ENCODE measurements at places on chromosomes 13 and 19.

DNA sequence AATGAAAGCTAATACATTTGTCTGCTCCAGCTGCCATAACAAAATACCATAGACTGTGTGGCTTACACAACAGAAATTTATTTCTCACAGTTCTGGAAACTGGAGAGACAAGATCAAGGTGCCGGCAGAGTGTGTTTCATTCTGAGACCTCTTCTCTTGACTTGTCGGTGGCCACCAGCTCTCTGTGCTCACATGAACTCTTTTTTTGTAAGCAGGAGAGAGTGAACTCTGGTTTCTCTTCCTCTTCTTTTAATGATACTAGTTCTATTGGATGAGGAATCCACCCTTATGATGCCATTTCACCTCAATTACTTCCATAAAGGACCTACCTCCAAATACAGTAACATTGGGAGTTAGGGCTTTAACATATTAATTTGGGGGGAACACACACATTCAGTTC, 11.7 kb downstream of the KCTD12 start:
- no peak for DNase-seq

GRCh38 chr13:52846567-52847321, 1.7 kb downstream of the PCDH8 start:
- DNase-seq, result no peak

DNA sequence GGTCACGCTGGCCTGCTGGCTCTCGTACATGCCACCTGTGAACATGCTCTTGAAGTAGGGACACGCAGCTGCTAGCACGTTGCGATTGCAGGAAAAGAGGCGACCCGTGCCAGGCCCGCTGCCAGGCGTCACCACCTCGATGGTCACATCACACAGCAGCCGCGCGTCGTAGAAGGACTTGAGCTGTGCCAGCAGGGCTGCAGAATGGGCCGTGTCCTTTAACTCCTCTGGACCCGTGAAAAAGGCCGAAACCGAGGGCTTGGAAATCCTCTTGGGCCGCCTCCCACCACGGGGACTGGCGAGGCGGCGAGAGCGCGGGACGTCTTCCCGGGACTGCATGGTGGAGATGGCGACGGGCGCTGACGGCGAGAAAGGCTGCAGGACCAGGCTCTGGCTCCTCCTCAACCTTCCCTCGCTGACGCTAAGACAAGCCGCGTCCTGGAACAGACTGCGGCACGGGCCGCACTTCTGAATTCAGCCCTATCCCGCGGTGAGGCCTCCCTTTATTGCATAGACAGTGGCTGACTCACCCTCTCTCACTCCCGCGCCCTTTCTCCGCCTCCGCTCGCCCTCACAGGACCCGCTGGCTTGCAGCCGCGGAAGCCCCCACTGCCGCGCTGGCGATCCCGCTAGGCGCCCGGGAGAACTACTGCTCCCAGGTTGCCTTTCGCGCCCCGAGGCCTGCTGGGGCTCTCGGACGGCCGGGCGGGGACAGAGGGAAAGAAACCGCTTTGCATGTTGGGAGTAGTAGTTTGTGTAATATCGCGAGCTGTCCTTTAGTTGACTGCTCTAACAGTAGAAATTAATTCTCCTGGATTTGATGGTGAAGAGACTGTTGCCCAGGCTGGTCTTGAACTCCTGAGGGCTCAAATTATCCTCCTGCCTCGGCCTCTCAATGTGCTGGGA, at the start of gene KBTBD7:
Gene KBTBD7, minus strand, starts transcription at position 651 of the 906 bp plus-strand sequence. Its CDS starts 312 bp downstream, at position 339.
- peak; percentile 91 for DNase-seq

DNA sequence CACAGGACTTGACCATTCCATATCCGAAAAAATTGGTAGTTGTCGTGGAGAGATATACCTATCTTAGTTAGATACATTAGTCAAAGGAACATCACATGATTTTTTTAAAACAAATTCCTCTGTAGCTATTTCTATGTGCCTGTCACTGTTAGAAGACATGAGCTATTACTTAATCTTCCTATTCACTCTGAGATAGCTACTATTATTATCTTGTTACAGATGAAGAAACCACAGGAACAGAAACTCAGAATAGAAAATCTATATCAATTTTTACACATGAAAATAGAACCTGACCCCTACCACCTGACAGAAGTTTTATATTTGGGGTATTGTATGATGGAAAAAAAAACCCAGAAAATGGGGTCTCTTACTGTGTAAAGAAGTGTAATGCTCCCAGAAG, 68.9 kb upstream of the TDRD3 start:
- DNase-seq, result no peak

- DNase-seq, result no peak
These were observed 12.3 kb downstream of the TTYH1 start for GRCh38 chr19:54427586-54427985.

- no peak for DNase-seq
These were observed 10.7 kb downstream of the EPSTI1 start for GRCh38 chr13:42981317-42981716.

DNA sequence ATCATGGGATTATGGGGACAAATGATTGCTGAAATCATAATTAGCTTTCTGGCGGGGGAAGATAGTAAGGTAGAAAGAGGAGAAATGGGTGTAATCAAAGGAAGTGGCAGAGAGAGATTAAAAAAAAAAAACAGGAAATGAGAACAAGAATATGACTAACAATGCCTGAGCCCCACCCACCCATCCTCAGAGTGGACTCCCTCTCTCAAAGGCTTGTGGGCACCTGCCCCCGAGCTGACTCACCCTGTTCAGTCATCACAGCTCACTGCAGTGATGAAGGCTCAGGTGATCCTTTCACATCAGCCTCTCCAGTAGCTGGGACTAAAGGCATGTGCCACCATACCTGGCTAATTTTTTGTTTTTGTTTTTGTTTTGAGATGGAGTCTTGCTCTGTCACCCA, 26.4 kb upstream of the TPT1 start:
- peak; percentile 93 for DNase-seq

Data from CD4-positive, alpha-beta T cell treated with Interleukin-17A for 1 hour (primary cell).